Fibroblast of skin of left biceps (primary cell): ENCODE measurements at places on chromosomes 4 and X.

GRCh38 chr4:26088433-26088928, 174.5 kb downstream of the SMIM20 start:
- DNase-seq, result peak; percentile 6

DNA sequence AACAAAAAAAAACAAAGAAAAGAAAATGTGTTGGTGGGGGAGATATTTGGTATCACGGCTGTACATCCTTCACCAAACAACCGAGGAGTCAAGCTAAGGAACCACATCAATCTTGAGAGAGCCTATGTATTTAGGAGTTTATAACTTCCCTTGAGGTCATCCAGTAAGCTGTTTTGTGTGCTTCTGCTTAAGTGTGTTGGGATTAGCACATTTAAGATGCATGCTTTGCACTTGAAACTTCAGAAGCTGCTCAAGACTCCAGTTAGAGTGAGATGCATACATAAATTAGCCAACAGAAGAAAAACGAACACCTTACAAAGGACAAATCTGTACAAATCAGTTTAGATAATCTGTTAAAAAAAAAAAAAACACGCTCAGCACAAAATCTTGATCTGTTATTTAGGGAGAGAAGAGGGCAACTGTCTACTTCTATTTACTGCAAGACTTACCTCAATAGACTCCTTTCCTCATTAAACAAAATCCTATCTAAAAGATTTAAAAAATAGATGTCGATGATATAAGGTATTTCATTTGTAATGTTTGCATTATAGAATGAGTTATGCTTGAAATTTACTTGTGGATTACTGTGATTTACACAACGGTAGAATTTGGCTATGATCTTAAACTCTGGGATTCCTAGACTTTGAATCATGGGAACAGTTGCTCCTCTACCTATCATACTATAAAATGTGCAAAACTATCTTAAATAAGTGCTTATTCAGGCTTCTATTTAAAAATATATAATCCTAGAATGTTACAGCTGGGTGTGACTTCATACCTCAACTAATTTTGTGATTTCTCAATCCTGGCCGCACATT, 53.8 kb upstream of the NAP1L5 start:
- no peak for DNase-seq

DNA sequence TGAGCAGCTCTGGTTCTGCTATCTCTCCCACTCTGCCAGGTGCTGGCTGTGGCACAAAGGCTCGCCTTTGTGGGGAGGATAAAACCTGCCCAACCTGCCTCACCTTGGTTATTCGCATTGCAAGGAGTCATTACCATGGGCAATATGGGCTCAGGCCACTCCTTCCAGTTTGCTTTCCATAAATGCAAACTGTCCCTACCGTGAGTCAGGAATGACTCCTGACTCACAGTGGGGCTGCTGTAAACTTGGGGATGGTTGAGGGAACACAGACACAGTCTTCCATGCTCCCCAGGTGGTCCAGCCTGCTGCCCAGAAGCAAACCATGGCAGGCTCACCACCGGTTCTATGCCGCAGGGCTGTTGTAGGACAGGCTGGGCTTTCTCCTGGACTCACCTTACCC, 36.1 kb downstream of the COQ2 start:
- no peak for DNase-seq

GRCh38 chrX:70029863-70030262, 19.9 kb downstream of the AWAT2 start:
- DNase-seq, result no peak
